Stimulated activated CD8-positive, alpha-beta memory T cell treated with anti-CD3 and anti-CD28 coated beads, Interleukin-7, amount 100 ng/mL, for 48 hours (primary cell): ENCODE measurements at places on chromosomes 1 and 21.

GRCh38 chr1:57483954-57484353 lies 60.1 kb upstream of the DAB1 start:
- no peak for DNase-seq

DNA sequence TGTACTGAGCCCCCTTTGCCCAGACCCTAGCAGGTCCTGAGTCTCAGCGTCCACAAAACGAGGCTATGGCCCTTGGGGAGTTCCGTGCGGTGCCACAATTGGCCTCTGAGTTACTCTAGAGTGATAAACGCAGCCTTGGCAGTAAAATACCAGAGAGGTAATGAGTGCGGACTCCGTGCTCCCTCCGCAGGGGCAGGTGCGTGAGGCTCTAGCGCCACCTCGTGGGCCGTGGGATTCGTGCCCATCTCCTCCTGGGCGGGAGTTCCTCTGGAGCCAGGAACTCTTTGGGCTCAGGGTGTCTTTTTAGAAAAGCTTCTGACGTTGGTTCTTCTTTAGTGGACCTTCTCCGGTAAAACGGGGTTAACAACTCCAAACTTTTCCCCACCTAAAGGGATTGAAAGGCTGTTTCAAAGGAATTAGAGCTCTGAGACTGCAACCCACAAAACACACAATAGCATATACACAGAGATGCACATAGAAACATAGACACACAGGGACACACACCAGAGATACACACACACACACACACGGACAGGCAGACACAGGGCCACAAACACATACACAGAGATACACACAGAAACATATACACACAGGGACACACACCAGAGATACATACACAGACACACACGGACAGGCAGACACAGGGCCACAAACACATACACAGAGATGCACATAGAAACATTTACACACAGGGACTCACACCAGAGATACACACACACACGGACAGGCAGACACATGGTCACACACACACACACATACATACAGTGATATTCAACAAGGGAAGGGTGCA lies 99.4 kb downstream of the KCNJ15 start:
- DNase-seq = peak; percentile 30

DNA sequence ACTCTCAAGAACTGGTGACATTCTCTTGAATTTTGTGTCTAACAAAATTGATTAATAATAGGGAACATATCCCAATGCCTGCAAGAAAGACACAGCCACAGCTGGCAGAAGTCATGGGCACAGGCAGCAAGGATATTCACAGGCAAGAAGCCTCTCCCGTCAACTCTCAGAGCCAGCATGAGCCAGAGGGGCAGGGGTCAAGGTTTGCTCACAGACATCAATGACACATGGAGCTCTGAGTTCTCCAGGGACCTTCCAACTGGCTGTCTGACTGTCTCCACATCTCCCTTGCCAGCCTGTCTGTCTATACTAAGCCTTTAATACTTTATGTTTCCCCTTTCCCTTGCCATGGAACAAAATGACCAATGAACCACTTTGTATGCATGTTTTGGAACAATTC lies 101.5 kb upstream of the RAB4A start:
- no peak for DNase-seq

GRCh38 chr1:228455715-228456114 lies 31.5 kb upstream of the RNF187 start:
- DNase-seq = no peak

DNA sequence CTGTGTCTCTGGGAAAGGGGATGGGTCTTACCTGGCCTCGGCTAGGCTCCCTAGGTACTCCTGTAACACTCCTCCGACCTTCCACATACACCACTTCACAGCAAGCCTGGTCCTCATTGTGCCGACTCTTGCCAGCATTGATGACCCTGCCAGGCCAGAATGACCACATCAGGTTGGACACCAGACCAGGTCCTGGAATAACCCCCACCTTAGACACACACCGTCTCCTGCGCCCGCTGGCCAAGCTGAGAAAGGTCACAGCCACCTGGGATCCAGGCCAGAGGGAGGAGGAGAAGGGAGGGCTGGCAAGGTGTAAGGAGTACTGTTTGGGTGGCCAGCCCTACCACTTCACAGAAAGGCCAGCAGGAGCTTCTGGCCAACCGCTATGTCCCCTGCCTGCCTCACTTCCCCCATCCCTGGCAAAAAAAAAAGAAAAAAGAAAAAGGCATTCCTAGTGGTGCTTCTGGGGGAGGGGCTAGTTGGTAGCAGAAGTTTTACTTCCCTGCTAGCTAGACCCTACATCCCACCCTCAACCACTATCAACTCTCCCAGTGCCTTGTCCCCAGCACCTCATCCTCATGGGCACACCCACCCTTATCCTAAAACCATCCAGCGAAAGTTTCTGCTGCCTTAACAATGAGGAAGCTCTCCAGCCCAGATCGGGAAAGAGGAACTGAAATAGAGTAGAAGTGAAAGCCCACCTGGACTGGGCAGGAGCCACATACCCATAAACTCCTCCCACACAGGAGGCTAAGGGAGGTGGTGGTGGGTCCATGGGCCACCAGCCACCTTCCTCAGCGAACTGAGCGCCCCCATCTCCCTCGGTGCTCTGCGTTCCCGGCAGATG lies 1.4 kb downstream of the PPM1J start:
- no peak for DNase-seq

GRCh38 chr21:32782698-32783097 lies 11.1 kb upstream of the PAXBP1 start:
- DNase-seq = no peak

GRCh38 chr1:207145401-207146058 lies 41.5 kb downstream of the C4BPA start:
- no peak for DNase-seq

- peak; percentile 10 for DNase-seq
Observed at GRCh38 chr1:116881879-116882520, 27.7 kb upstream of the PTGFRN start.
